ENCODE measurements at places on chromosomes 12 and 14.

GRCh38 chr14:95885866-95886265 is 9.2 kb downstream of the TUNAR start:
- no peak for DNase-seq

DNA sequence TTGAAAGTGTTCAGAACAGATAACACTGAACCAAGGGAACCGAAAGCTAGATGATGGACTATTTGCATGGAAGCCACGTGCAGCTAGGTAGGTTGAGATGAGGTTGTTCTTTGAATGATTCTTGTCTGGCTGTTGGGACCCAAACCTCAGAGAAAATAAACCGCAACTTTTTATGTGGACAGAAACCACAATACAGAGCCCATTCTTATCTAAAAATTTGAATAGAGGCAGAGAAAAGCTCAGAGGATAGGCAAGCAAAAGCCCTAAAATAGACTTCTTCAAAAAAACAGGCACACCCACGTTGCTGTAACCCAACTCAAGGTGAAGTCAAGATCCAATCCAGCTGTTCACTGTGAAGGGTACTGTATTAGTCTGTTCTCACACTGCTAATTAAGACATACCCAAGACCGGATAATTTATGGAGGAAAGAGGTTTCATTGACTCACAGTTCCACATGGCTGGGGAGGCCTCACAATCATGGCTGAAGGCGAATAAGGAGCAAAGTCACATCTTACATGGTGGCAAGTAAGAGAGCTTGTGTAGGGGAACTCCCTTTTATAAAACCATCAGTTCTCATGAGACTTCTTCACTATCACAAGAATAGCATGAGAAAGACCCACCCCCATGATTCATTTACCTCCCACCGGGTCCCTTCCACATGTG is 353.8 kb downstream of the AACS start:
- DNase-seq, result no peak

- DNase-seq, result no peak
Observed at GRCh38 chr12:103705927-103706326, 118.9 kb downstream of the STAB2 start.

GRCh38 chr12:119676022-119676421 is 8.1 kb downstream of the PRKAB1 start:
- no peak for DNase-seq

DNA sequence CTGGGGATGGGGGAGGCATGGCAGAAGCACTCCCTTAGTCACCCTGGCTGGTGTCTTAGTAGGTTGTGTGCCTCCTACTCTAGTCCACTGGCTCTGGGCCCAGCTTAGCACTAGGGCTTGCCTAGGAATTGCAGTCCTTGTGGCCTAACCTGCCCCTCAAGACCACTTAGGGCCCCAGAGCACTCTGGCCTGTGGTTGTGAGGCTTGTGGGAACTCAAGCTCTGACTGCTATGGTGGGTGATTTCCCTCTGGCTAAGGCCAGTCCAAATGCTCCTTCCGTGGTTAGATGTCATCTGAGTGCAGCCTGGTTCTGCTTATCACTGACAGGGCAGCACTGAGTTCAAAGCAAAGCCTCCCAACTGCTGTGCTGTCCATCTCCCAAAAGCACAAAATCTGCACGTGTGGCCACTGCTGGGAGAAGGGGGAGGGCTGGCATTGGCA is 20.2 kb downstream of the FGD4 start:
- no peak for DNase-seq

- DNase-seq, result no peak
Observed at GRCh38 chr12:117109943-117110635, 10.9 kb upstream of the TESC start.

- no peak for DNase-seq
Observed at GRCh38 chr12:26044007-26044394, 80.8 kb downstream of the BHLHE41 start.

DNA sequence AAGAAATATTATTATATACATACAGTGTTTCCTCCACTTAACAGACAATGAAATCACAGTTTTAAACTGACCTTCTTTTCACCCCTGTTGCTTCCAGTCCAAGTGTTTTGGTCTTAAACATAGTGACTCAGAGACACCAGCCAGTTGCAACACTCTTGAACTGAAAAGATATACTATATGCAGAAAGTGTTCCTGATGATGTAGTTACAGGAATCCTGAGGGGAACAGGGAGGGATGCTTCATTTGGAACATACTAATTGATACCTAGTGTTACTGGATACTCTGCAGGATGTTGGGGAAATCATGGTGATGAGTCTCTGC is 420.8 kb downstream of the CCDC91 start:
- no peak for DNase-seq

DNA sequence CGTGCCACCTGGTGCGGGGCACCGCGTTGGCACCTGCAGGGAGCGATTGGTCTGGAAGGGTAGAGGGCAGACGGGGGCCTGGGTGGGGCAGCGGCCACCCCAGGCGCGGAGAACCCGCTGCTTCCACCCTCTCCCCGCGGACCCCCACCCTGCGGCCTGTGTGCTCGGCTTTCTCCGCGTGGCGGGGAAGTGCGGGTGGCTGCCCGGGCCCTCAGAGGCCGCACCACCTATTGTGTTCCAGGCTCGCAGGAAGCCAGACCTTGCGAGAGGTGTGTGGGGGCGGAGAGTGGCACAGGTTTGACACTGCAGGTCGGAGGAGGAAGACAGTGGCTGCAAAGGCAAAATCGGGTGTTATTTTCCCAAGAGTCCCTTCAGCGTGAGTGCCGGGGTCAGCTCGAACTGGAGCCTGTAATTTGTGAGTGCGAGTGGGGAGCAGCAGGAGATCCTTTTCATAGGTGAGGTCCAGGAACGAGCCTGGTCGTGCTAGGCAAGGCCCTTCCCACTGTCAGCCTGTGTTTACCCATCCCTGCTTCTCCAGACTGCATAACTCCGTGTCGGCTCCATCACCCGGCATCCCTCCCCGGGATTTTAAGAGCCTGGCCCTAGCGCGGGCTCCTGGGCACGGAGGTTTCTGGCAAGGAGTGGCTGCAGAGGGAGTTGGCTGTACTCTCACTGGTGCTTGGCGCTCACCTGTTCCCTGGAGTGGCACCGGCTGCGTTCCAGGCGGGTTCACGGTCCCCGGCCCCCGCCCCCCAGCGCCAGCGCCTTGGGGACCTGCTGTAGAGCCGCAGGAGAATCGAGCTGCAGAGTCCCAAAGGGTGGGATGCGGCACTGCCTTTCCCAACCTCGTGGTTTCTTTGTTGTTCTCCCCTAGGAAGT is 935 bp downstream of the TBC1D30 start:
- DNase-seq, result no peak

Measured in HS-27A (cell line).